Stimulated activated CD4-positive, alpha-beta T cell treated with anti-CD3 and anti-CD28 coated beads, TNF-alpha, amount 100 ng/mL, for 24 hours (primary cell): ENCODE measurements at places on chromosomes 4 and X.

DNA sequence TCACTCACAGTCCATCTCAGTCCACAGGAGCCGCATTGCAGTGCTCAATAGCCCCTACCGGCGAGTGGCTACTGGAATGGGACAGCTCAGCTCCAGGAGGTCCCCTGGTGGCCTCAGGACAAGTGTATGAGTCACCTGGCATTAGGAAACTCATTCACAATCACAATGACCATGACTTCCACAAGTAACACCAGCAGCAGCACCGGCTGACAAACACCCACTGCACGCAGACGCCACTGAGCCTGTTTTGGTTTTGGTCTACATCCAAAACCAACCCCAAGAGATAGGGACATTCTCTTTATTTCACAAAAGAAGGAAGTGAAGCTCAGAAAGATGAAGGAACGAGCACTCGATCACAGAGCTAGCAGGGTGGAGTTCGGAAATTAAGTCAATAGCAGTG, 8.1 kb downstream of the JAKMIP1 start:
- DNase-seq = no peak

DNA sequence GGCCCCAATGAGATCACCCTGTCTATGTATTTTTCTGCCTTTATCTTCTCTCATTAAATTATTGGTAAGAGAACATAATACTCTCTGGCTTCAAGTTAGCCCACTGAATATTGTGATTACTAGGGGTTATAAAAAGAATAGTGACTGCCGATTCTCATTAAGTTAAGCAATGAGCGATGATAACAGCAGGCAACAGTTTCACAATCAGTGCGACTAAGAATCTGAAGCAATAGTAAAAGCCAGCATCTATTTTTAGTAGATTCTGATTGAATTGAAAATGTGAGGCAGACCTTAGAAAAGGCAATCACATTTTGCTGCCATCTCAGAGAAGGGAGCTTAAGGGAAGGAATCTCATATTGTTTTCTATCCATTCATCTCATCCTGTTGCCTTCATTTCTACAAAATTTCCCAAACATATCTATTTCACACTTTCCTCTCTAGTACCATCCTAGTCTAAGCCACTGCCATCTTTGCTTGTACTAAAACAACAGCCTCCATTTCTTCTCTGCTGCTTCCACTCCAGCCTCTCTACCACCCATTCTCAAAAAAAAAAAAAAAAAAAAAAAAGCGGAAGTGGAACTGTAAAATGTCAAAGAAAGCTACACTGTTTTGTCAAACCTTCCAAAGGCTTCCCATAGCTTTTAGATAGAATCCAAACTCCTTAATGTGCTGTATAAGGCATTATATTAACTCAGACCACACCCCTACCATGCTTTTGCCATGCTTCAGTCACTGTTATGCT, 17.4 kb downstream of the GABRA4 start:
- DNase-seq = no peak

DNA sequence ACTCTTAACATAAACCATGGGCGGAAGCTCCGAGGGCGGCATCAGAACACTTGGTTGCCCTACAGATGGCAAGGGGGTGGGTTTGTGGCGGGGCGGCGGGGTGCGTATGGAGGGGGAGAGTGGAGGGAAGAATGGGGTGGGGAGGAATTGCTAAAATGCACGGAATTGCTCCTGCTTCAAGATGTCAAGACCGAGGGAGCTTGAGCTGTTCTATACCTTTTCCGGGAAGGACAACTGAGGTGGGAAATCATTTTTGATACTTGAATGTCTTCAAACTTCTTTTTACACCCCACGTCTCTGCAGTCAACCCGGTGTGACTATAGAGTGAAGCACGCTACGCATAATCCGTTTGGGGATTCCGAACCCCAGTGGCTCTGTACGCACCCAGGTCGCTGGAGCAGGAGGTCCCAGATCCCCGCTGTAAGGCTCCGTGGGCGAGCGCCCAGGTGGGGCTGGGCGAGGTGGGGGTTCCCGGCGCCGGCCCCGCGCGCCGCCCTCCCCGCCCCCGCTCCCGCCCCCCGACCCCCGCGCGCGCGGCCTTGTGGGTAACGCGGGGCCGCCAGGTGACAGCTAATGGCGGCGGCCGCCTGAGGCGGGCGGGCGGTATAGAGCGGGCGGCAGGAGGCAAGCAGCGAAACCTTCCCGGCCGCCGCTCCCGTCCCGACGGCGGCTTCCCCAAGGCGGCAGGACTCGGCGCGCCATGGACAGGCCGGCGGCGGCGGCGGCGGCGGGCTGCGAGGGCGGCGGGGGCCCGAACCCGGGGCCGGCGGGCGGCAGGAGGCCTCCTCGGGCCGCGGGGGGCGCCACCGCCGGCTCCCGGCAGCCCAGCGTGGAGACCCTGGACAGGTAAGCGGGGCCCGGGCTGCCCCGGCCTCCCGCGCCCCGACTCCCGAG, at the start of gene MTMR1:
Gene MTMR1, plus strand, starts transcription at position 566 of the 894 bp plus-strand sequence. Its CDS starts 135 bp downstream, at position 701.
- DNase-seq = peak; percentile 33

DNA sequence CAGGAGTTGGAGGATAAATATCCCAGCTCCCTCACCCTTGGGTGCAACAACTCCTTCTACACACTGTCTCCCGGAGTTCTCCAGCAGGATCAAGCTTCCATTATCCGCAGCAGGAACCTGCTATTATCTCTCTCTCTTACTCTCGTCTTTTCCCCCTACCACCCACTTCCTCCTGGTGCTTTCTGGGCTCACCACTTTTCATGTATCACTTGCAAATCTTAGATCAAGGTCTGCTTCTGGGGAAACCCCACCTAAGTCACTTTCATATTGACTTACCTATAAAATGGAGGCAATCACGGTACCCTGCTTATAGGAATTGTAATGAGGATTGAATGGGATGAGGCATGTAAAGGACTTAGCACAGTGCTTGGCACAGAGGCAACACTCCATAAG, 589.5 kb downstream of the BCOR start:
- no peak for DNase-seq

DNA sequence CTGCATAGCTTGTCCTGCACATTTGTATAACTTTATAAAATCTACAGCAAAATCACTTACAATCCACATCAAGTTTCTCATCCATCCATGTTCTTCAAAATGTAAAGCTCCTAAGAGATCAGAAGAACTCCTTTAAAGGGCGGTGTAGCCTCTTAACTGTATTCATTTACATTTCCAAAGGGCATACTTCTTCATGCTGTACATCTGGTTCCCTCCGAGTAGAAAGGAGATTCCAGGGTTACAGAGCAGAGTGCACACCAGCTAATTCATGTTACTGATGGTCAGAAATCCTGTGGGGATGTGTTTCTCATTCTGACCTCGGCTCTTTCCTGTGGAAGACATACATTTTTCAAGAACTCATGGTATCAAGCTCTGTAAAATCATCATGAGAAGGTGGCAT, 231.8 kb downstream of the ARAP2 start:
- DNase-seq = no peak

DNA sequence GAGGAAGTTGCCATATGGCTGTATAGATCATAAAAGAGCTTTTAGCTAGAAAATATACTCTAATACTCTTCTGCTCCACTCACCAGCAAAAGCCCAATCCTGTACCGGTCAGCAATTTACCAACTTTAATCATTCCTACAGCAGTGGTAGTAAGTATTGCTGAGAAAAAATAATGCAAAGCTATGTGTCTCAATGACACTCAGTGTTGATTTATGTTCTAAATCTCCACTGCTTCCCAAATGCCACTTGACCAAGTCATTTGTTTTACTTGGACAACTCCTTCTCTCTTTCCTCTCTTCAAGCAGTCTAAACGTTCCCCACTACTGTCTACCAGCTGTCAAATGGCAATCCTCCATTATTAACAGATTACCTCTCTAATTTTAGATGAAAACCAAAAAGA, 201.8 kb upstream of the GK2 start:
- no peak for DNase-seq
